Motor neuron (in vitro differentiated cells): ENCODE measurements at places on chromosomes 12 and 14. TPM values are rescaled to one million over a fixed set of nuclear protein-coding genes. Genes with fewer than 3 reads are reported as not detected.

The BCL11B gene
- 0.05 TPM in 2 replicates for total RNA-seq

GRCh38 chr12:111757361-111758119 lies 9.2 kb upstream of the ALDH2 start:
- ATAC-seq, result no peak

GRCh38 chr14:72024043-72024407 lies 91.8 kb downstream of the RGS6 start:
- ATAC-seq, result peak; percentile 42

The DCN gene
- total RNA-seq, result 1.2 and 2.9 TPM in 2 replicates

- no peak for ATAC-seq
Observed at GRCh38 chr12:63919756-63920155, 75.3 kb downstream of the SRGAP1 start.

- no peak for ATAC-seq
Observed at GRCh38 chr14:48454887-48455286, 779.5 kb upstream of the MDGA2 start.

- ATAC-seq, result no peak
Observed at GRCh38 chr12:70180130-70180529, 63.1 kb upstream of the CNOT2 start.

The MEG3 gene
- 6.9 and 8.7 TPM in 2 replicates for total RNA-seq

- no peak for ATAC-seq
Observed at GRCh38 chr12:128737292-128737966, 86.3 kb downstream of the SLC15A4 start.

DNA sequence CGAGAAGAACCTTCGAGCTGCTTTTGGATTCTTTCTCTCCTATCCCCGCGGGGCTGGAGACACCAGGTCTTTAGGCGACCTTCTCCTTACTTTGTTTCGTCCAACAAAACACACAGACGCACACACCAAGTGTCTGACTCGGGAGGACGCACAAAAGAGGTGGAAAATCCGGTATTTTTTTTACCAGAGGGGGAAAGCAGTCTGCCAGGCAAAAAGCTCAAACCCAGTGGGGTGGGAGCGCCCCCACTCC lies 2.1 kb downstream of the SIX4 start:
- ATAC-seq, result no peak

- no peak for ATAC-seq
Observed at GRCh38 chr14:97178781-97179180, 381.6 kb downstream of the VRK1 start.

DNA sequence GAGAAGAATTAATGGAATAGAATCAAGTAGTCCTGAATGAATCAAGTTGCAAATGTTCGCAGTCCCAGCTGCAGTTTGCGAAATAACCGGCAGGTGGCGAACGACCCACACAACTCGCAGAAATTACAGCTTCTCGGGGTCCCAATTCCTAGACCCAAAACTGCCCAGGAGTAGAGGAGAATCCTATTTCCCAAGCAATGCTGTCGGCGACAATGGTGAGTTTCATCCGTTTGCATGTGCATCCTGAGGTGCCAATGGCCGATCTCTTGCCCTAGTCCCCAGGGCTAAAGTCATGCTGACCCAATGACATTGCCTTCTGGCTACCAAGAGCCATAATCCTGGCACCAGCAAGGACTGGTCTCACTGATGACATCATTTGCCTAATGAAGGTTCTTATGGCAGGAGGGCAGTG lies 8.5 kb upstream of the ASCL1 start:
- peak; percentile 15 for ATAC-seq

DNA sequence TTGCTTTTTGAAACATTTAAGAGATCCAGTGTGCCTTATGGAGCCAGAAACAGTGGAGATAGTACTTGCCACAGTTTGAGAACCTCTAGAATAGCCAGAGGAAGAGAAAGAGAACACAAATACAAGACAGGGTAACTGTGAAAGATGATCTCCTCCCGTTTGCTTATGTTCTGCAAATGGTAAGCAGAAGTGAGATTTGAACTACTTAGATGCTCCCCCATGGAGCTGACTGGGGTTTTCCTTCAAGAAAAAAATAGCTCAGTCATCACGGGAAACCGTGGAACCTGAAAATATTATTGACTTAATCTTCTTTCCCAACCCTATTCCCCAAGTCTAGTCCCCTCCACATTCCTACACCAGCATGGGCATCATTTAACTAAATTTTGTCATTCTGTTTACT lies 87.1 kb downstream of the KIF21A start:
- no peak for ATAC-seq

- ATAC-seq, result no peak
Observed at GRCh38 chr14:92259613-92260357, 63.2 kb upstream of the SLC24A4 start.

DNA sequence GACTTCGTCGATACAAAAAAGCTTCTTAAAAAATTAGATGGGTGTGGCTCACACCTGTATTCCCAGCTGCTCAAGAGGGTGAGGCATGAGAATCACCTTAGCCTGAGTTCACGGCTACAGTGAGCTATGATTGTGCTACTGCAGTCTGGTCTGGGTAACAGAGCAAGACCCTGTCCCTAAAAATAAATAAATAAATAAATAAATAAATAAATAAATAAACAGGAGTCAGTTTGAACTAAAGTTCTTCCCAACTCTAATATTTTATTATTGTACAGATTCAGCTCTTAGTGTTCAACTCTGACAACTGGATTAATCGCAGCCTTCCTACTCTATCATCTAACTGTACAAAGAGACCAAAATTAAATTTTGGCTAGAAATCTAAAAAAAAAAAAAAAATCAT lies 12.7 kb upstream of the CLIP1 start:
- no peak for ATAC-seq

DNA sequence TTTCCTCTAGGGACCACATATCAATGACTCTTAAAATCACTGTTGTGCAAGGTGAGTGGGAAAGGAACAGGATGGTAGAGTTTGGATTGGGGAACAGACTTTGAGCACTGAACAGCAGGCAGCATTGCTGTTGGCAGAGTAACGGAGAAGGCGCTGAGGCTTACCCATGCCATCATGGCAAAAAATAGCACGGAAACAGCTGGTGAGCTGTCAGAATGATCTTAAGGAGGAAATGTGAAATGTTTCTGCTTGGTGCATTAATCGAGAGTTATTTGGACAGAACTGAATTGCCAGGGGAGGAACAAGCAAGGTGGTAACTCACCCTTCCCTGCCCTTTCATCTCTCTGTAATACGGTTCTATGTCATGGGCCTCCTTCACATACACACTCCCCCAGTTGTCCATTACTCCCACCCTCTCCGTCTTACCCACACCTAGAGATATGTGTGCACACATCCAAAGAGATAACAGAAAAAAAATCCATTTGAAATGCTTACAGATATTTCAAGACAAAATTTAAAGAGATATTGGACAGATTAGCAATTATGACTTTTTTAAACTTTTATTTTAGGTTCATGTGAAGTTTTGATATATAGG lies 572.5 kb downstream of the DIO2 start:
- ATAC-seq, result no peak

DNA sequence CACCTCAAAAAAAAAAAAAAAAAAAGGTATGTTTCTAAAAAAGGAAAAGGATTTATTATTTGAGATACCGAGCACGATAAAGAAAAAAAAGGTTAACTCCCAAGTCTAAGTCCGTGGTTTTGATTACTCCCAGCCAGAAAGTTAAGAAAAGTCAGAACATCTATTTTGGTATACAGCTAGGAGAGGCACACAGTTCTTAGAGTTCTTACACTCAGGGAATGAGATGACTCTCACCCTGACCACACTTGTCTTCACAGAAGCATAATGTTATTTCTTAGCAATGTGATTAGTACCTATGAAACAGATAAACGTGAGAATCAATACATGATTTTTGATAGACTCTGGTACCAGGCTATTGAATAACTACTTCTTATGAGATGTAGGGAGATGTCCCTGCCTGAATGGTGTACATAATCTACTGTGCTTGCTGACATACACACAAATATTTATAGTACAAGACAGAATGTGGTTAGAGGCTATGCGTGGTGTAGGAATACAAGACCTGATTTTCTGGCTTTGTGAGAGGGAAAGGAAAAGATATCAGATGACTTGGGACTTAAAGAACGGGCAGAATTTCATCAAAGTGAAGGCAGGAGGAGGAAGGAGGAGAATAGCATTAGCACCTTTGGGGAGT lies 31.6 kb downstream of the LIMA1 start:
- no peak for ATAC-seq

The CD163 gene
- 87.7 and 91.8 TPM in 2 replicates for total RNA-seq

The RTL1 gene
- total RNA-seq, result 21.3 and 28.4 TPM in 2 replicates

The SLC38A4 gene
- total RNA-seq, result 82.9 and 89.9 TPM in 2 replicates

DNA sequence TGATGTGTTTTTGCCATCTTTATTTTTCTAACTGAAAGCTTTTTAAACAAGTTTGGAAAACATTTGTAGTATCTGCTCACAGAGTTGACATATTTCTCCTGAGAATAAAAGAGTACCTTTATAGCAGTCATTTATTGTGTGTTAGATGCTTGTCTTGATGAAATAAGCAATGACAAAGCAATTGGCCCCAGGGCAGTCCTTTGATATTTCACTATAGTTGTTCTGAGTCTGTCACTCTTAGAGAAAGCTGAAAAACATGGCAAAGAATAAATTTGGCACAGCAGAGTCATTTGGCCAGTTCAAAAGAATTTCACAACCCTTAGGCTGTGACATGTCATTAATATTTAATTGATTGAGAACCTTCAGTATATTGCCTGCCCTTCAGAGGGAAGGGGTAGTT lies 166.2 kb downstream of the PTPRO start:
- no peak for ATAC-seq

The KNTC1 gene
- total RNA-seq, result 38.5 and 41.1 TPM in 2 replicates

- no peak for ATAC-seq
Observed at GRCh38 chr12:104603545-104603973, 146.8 kb downstream of the CHST11 start.

GRCh38 chr12:65280306-65280705 lies 1.8 kb downstream of the MSRB3 start:
- no peak for ATAC-seq

- ATAC-seq, result no peak
Observed at GRCh38 chr12:70854881-70855568, 65.5 kb downstream of the PTPRR start.

DNA sequence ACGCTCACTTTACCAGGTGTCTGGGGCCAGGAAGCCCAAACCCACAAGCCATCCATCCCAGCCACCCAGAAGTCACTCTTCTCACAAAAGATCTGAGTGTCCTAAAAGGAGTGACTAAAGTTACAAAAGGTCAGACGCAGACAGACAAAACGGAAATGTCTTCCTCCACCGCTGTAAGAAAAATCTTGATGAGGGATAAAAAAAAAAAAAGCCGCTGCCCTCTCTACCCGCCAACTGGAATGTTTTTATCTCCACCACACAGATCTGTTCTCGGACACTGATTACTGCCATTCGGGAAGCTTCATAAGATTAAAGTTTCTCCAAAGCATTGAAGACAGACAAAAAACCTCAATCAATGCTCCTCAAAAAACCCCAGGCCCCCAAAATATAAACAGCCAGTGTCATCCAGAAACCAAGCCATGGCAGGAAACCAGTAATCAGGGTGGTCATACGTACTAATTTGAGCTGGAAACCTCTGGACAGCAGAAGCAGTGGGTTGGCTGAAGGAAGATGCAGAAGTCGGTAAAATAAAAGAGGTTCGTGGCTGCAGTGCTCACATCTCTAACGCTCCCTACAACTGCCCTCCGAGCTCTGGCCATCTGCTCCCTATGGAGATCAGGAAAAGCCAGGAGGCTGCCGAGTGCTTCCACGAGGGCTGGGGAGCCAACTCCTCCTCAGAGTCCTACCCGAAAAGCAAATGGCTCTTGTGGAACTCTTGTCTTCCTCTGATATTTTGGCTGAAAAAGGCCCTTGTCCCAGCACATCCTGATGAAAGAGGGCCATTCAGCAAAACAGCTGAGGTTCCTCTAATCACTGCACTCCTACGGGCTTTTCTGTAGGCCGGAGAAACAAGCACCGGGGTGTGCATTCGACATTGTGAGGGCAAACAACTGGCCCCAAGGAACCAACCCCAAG lies 30.3 kb downstream of the SSH1 start:
- ATAC-seq, result no peak

The LRTM2 gene
- 0.07 and 0.15 TPM in 2 replicates for total RNA-seq

- peak; percentile 95 for ATAC-seq
Observed at GRCh38 chr14:101721951-101722661, 39.4 kb upstream of the PPP2R5C start.

DNA sequence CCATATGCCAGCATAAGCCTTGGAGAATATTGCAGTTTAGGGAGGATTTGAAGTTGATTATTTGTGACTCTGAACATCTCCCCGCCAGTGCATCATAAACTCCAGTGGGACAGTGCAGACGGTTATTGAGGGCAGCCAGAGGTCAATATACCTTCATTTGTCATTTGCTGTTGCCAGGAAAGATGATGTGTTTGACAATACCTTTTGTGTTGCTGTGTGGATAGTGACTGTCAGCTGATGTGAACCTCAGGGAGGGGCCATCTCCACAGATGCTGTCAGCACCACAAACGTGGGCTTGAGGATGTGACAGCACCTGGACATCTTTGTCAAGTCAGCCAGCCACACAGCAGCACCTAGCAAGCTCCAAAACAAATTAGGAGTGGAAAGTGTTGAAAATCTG lies 11.5 kb downstream of the CCDC198 start:
- ATAC-seq, result no peak

The SERPINA9 gene
- total RNA-seq, result 0.16 TPM in 1 of 2 replicates, not detected in the other

DNA sequence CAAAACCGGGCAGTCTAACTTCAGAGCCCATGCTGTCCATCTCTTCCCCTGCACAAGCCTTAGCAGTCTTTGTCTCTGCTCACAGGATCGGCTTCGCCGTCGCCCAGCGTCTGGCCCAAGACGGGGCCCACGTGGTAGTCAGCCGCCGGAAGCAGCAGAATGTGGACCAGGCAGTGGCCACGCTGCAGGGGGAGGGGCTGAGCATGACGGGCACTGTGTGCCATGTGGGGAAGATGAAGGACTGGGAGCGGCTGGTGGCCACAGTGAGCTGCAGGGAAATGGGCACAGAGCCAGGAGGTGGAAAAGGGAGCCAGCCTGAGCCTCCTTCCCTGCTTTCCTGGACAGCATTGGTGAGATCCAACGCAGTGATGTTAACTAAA lies 14.2 kb upstream of the CARMIL3 start:
- ATAC-seq, result no peak

DNA sequence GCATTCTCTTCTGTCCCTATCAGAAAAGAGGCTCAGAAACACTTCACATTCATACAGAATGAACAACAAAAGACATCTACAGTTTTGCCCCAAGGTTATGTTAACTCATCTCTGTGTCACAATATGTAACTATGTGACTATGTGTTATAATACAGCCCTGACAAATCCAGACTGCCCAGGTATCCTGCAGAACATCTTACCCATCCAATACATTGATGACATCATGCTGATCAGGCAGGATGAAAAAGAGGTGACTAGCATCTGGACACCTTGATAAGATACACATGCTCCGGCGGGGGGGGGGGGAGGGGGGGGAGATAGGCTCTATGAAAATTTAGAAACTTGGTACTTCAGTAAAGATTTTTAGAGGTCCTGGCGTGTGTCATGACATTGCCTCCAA lies 8.3 kb upstream of the GNS start:
- no peak for ATAC-seq
